ENCODE measurements at places on chromosomes 11 and 22.

DNA sequence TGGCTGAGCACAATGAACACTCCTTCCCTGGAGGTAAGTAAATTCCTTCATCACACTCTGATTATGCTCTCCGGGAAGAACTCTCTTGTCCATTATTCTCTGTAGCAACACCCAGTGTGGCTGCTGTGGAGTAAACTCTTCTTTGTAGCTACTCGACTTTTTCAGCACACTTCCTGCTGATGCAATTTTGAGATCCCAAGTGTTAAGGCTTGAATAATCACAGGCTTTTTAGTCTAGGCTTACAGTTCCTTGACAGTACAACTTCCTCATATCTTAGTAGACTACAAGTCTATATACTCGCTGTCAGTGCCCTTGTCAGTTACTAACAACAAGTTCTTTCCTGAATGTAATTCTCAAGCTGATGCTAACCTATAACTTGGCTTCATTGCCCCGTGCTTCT lies 301.8 kb upstream of the API5 start:
- DNase-seq = no peak

GRCh38 chr22:48313175-48313830 lies 1514.4 kb downstream of the BRD1 start:
- no peak for DNase-seq

DNA sequence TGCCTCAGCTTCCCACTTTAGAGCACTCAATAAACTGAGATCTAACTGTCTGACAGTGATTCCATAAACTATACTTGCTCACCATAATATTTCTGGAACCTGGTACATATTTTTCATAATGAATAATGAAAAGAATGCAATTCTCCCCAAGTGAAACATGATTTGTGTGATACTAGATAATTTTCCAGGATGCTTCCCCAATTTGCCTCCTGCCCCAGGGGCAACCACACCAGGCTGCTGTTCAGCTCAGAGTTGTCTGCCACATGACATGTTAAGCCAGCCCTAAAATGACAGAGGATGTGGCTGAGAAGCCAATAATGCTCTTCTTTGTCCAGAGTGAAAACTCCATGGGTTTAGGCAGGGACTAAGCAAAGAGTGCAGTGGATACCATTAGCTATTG lies 62.9 kb upstream of the SEZ6L start:
- DNase-seq = no peak

- DNase-seq = no peak
Observed at GRCh38 chr11:96147186-96147585, 195.8 kb downstream of the MAML2 start.

DNA sequence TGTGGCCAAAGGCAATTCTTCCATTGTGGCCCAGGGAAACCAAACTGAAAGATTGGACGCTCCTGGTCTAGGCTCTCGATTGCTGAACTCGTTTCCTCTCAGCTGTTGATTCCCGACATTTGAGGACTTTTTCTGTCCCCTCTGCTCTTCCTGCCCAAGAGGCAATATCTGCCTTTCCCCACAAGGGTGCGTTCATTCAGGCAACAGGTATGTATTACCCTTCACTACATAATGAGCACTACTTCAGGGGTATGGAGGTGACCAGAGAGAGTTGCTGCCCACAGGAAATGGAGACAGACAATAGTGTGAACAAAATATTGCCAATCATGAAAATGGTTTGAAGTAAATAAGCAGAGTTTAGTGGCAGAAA lies 8.2 kb downstream of the PTH start:
- peak; percentile 55 for DNase-seq

DNA sequence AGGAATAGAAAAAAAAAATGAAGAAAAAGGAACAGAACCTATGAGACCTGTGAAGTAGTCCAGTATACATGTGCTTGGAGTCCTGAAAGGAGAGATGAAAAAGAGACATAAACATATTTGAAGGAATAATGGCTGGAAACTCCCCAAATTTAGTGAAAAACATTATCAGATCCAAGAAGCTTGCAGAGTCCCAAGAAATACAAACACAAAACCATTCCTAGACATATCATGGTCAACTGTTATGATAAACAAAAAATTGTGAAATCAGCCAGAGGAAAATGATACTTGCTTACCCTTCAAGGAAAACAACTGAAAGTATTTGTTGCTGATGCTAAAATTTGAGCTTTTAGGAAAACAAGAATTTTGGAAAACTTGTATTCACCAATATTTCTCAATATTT lies 250.1 kb downstream of the DDX10 start:
- DNase-seq = no peak

All from CD4-positive, alpha-beta T cell treated with Interleukin-17A for 1 hour (primary cell).